Activated T-helper 1 cell treated with anti-CD3 and anti-CD28 coated beads, Interleukin-12 subunit alpha, Interleukin-12 subunit beta, Interleukin-2, Interleukin-4 antibody, amounts not matched to agents 30 ng/mL and 10 ng/mL and 1 ng/mL, durations not matched to agents 14 hours and 24 hours and 36 hours (primary cell): ENCODE measurements at places on chromosomes 16 and 17. TPM values are rescaled to one million over a fixed set of nuclear protein-coding genes. Genes with fewer than 3 reads are reported as not detected.
A peak's percentile ranks its signal among the peaks of the same experiment; 100 is the strongest.

- no peaks in the 10 kb centered on the region for H3K27me3 ChIP-seq
- no peak overlapping the region for H3K27ac ChIP-seq
- no peak for DNase-seq
Observed at GRCh38 chr17:45155029-45155428, 6.6 kb upstream of the HEXIM2 start.

DNA sequence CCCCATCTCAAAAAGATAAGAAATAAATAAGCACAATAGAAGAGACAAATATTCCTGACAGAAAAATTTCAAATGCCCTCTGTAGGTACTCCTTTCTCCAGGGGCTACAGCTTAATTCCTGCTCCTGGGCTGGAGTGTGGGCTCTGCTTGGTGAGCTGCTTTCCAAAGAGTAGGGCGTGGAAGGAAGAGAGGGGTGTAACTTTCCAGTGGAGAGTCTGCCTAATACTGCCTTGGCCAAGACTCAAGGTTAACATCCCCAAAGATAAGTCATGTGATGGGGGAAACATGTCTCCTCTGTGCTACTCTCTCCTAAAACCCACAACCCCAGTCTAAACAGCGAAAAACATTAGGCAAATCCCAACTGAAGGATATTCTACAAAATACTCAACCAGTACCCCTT lies 42.7 kb downstream of the TMC5 start:
- H3K27ac ChIP-seq = no peak overlapping the region
- H3K36me3 ChIP-seq = no peaks in the 10 kb centered on the region
- no peak for DNase-seq

DNA sequence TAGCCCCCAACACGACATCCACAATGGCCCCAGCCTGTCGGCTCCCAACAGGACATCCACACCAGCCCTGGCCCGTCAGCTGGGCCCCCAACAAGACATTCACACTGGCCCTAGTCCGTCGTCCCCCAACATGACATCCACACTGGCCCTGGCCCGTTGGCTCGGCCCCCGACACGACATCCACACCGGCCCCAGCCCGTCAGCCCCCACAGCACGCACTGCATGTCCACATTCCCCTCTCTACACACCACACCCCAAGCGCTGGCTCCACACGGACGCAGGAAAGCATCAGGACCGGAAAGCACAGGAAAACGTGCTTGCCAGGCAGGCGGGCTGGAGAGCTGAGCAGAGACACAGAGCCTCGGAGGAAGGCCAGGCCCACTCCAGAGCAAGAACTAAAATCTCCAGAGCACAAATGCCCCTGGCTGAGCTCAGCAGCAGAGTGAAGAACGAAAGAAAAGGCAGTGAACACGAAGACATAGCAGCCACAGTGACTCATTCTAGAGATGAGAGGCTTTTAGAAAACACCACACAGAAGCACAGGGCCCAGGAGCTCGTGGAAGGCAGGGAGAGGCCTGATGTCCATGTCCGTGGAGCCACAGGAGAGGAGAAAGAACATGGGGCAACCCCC lies 50.6 kb downstream of the LMF1 start:
- H3K27ac ChIP-seq = no peak overlapping the region
- no peak overlapping the region for H3K4me3 ChIP-seq

DNA sequence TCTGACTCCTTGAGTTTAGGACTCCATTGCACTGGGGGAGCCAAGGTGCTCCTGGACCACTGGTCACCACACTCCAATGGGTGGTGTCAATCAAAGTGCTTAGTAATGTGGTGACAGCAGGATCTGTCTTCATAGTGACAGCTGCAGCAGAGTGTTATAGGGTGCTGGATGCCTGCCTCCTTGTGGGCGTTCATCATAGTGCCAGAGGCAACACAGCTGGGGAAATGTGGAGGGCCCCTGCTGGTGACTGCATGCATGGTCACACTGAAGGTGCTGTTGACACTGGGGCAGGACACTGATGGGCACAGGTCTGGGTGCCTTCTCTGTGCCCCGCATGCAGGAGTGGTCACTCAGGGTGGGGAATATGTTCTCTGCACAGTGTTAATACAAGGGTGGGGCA lies 177.5 kb upstream of the CDH8 start:
- H3K4me1 ChIP-seq = no peaks in the 10 kb centered on the region
- no peaks in the 10 kb centered on the region for H3K27me3 ChIP-seq
- H3K27ac ChIP-seq = no peak overlapping the region

DNA sequence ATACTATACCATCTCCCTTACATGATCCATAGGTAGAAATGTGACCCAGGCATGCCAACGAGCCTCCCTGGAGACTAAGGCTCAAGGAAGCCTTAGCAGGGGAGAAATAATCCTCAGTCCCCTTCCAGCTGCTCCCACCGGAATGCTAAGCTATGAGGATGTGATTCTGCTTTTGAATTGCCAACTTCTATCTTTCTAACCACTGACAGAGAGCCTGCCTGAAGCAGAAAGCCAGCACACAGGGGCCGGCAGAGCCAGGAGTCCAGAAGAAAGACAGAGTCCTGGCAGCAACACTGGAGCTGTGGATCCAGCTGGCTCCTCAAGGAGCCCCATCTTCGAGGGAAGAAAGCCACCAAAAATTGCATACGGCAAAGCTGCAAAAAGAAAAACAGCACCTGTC lies 579.6 kb upstream of the CDH5 start:
- no peaks in the 10 kb centered on the region for H3K27me3 ChIP-seq
- no peaks in the 10 kb centered on the region for H3K36me3 ChIP-seq
- DNase-seq = no peak
- no peak overlapping the region for H3K27ac ChIP-seq
- no peak overlapping the region for H3K4me3 ChIP-seq

GRCh38 chr17:55825213-55825612 lies 74.4 kb downstream of the PCTP start:
- H3K4me3 ChIP-seq = no peak overlapping the region
- peaks cover 3% of the 10 kb centered on the region for H3K27me3 ChIP-seq
- no peak for DNase-seq
- no peaks in the 10 kb centered on the region for H3K4me1 ChIP-seq
- H3K27ac ChIP-seq = no peak overlapping the region

GRCh38 chr17:81027591-81028505 lies 7.1 kb upstream of the BAIAP2 start:
- no peak overlapping the region for H3K4me3 ChIP-seq
- H3K27me3 ChIP-seq = peaks cover 14% of the 10 kb centered on the region
- H3K4me1 ChIP-seq = peaks cover 5% of the 10 kb centered on the region
- no peak overlapping the region for H3K27ac ChIP-seq
- DNase-seq = no peak
- peaks cover 2% of the 10 kb centered on the region for H3K36me3 ChIP-seq

DNA sequence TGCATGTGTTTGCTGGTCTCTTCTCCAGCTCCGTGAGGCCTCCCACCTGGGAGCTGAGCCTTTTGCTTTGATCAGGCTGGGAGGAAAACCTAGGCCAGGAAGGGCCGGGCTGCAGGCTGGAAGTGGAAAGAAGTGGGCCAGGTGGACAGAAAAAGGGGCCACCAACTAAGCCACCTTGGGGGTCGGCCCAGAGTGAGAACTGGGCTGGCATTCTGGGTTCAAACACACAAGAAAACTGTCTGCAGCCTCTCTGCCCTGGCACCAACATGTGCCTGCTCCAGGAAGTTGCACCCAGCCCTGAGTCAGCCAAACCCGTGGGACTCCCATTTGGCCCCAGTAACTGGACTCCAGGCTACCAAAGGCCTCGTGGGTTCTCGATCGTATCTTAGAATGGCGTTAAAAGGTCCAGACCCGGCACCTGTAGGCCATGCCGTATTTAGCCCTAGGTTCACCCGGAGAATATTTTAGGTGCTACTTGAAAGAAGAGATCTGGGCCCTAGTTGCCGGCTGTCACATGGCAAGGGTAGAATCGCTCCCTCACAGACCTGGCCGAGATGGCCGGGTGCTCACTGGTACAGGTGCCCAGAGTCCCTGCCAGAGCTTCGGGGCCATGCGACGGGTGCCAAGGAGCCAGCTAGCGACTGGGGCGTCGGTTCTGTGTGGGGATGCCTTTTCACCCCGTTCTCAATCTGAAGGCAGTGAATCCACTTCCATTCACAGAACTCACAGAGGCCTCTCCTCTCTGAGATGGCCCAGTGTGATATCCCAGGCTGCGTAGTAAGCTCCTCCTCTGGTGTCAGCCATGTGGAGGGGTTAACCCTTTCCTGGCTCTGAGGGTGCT lies 236.6 kb downstream of the MRTFB start:
- H3K4me3 ChIP-seq = no peak overlapping the region
- no peaks in the 10 kb centered on the region for H3K36me3 ChIP-seq
- H3K27ac ChIP-seq = no peak overlapping the region
- peaks cover 17% of the 10 kb centered on the region for H3K4me1 ChIP-seq
- peaks cover 25% of the 10 kb centered on the region for H3K27me3 ChIP-seq

DNA sequence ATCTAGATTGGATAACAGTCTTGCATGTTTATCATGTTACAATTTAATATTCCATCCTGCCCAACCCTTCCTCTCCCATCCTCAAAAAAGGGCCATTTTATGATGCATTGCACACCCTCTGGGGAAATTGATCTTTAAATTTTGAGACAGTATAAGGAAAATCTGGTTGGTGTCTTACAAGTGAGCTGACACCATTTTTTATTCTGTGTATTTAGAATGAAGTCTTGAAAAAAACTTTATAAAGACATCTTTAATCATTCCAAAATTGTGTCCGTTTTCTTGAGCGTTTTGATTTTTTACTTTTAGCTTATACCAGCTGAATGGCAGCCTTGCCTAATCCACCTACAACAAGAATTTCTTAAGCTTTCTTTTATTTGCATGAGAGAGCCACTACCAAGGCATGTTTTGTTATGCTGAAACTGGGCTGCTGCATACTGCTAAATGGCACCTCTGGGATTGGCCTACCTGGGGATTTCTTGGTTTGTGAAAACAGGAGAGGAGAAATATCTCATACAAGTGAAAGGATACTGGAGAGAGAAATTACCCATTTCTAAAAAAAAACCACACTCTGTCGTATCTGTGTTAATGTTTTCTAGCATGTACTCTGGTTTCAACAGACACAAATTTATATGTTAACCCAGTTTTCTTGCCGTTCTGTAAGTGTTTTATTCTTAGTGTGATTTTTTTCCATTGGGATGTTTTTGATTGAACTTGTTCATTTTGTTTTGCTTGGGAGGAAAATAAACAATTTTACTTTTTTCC lies 52.2 kb downstream of the TUBD1 start:
- peak overlapping the region; percentile 99 for H3K27ac ChIP-seq
- peak overlapping the region; percentile 96 for H3K4me3 ChIP-seq
- peaks cover 2% of the 10 kb centered on the region for H3K27me3 ChIP-seq
- peaks cover 39% of the 10 kb centered on the region for H3K4me1 ChIP-seq

DNA sequence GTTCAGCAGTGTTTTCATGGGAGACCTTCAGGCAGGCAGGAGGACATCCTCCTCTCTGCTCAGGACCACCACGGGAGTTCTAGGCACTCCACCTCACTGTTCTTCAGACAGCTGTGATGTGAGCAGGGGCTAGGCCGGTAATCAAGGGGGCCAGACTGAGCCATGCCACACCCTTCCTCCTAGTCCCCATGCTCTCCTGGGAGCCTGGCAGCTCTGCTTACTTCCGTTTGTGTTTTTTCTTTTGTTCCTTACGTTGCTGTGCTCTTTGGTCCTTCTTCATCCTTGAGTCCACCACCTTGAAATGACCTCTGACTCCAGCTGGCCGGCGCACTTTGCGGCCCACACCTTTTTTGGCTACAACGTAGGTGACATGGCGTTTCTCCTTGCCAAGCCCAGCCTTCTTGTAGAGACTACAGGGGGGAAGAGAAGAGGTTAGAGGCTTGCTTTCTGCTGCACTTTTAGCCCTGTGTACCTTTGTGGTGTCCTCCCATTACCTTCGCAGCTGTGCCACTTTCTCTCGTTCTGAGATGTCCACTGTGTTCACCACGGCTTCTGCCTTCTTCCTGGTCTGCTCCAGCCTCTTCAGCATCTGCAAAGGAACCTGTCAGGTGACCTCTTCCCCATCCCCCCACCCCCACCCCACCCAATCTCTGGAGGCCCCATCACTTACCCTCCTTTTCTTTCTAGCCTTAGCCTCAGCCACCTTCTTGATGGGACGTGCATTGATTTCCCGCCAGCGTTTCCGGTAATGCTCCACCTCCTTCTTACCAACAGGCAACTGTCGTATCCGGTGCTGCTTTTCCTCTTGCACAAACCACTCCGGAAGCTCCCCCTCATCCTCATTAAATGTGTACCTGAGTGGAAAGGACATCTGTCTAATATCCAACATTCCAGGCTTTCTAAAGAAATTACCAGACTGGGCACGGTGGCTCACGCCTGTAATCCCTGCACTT lies 7.4 kb upstream of the PSMC5 start:
- peak overlapping the region; percentile 52 for H3K4me3 ChIP-seq
- H3K36me3 ChIP-seq = peaks cover 79% of the 10 kb centered on the region
- H3K4me1 ChIP-seq = peaks cover 52% of the 10 kb centered on the region
- DNase-seq = no peak

DNA sequence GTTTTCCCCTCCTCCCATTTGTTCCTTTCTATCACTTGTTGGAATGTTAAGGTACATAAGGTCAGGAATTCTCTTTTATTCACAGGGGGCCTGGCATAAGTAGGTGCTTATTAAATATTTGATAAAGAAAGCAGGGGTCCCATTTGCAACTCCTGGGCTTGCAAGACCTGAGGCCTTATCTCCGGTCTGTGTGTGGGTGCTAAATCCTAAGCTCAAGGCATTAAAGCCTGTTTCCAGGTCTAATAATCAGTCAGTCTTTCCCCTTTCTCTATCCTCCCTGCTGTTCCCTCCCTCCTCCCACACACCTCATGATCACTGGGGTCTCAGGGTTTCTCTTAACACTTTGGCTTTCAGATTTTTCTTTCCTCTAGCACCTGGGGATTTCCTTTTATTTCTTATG lies 17.1 kb downstream of the NTN1 start:
- no peaks in the 10 kb centered on the region for H3K4me1 ChIP-seq
- H3K27ac ChIP-seq = no peak overlapping the region
- DNase-seq = no peak
- H3K27me3 ChIP-seq = peaks cover 5% of the 10 kb centered on the region
- no peak overlapping the region for H3K4me3 ChIP-seq

GRCh38 chr16:3401719-3402397 lies 843 bp downstream of the ZNF174 start:
- no peaks in the 10 kb centered on the region for H3K27me3 ChIP-seq
- H3K36me3 ChIP-seq = peaks cover 62% of the 10 kb centered on the region
- DNase-seq = no peak
- peaks cover 7% of the 10 kb centered on the region for H3K4me1 ChIP-seq
- H3K27ac ChIP-seq = peak overlapping the region; percentile 78

- no peaks in the 10 kb centered on the region for H3K4me1 ChIP-seq
- H3K27ac ChIP-seq = no peak overlapping the region
- DNase-seq = no peak
Observed at GRCh38 chr17:79532107-79532790, 78.6 kb downstream of the RBFOX3 start.

DNA sequence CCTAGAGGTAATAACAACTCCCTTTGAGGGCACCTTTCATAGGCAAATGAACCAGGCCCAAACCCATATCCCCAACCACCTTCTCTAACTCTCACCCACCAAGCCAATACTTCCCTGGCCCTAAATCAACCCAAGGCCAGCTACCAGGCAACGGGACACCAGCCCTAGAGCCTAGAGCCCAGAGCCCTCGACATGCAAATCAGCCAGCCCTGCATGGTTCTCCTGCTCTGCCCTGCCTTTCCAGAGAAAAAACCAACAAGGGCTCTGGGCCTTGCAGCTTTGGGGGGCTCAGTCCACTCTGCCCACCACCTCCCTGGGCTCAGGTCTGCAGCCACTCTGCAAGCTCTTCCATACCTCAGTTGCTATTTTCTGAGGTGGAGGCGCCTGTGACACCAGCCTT lies 55.0 kb downstream of the PITPNM3 start:
- no peak for DNase-seq
- no peak overlapping the region for H3K27ac ChIP-seq
- peaks cover 9% of the 10 kb centered on the region for H3K4me1 ChIP-seq
- no peak overlapping the region for H3K4me3 ChIP-seq
- H3K27me3 ChIP-seq = peaks cover 4% of the 10 kb centered on the region

The TEX14 gene
- 0.13 and 0.17 TPM in 2 replicates for total RNA-seq

The MGRN1 gene
- 110 and 119 TPM in 2 replicates for total RNA-seq

The MYH3 gene
- 6.5 and 7.3 TPM in 2 replicates for total RNA-seq

The MARVELD3 gene
- not detected in 2 replicates for total RNA-seq

The PYY gene
- 0.36 TPM in 1 of 2 replicates, not detected in the other for total RNA-seq

The PPP1R27 gene
- not detected in 2 replicates for total RNA-seq
